ENCODE measurements at places on chromosomes 4 and X. TPM values are rescaled to one million over a fixed set of nuclear protein-coding genes. Genes with fewer than 3 reads are reported as not detected.

CT45A5 gene
- not detected for polyA plus RNA-seq

CT83 gene
- polyA plus RNA-seq = not detected

LRIT3 gene
- 1.3 TPM for polyA plus RNA-seq

SH2D1A gene
- polyA plus RNA-seq = 0.22 TPM

VEGFC gene
- polyA plus RNA-seq = 16.6 TPM

DACH2 gene
- polyA plus RNA-seq = 23.4 TPM

DNA sequence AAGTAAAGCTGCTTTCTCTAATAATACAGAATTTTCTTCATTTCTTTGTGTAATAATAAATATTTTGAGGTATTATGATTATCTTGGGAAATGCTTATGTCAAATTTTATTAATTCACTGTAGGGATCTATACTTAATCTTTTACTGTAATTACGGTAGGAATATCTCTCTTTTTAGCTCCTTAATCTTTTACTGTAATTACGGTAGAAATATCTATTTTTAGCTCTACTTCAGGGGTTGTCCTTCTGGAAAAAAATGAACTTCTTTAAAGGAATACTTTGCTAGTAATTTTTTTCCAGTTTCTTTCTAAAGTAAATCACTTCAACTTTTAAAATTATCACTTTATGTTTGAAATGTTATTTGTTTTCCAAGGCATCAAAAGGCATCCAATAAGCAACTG, 2229.4 kb upstream of the AGA start:
- DNase-seq = no peak

- peak; percentile 52 for DNase-seq
Observed at GRCh38 chr4:139229534-139230039, 50.4 kb downstream of the MGARP start.

DNA sequence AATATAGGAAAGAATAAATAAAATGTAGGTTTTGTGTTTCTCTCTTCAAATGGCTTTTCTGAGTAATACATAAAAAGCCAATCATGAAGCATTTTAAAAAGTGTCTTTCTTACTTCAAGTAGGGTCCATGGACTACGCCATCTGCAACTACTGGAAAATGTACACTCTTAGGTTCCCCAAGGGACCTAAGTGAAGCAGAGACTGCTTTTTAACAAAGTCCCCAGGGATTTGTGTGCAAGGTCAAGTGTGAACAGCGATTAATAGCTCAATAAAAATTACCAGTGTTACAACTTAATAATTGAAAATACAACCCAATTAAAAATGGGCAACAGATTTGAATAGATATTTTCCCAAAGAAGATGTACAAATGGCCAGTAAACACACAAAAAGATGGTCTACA, 84.9 kb downstream of the ARHGAP6 start:
- no peak for DNase-seq

DNA sequence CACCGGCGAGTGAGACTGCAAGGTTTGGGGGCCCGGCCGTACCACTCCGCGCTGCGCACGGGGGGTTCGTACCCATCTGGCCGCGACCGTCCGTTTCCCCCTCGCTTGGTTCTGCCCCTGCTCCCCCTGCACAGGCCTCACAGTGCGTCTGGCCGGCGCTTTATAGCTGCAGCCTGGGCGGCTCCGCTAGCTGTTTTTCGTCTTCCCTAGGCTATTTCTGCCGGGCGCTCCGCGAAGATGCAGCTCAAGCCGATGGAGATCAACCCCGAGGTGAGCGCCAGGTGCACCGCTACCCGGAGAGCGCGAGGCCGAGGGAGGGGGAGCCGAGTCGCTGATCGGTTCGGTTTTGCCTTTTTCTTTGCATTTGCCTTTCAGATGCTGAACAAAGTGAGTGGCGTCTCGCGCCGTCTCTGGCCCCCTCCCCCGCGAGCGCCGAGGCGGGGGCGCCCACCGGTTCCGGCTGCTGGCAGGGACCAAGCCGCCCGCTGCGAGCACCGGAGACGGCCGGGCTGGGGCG, at the start of gene UCHL1:
Gene UCHL1, plus strand, starts transcription at position 189 of the 517 bp plus-strand sequence. Its CDS starts 49 bp downstream, at position 238.
- peak; percentile 83 for DNase-seq

GRCh38 chr4:11635342-11635741, 206.6 kb upstream of the HS3ST1 start:
- no peak for DNase-seq

DNA sequence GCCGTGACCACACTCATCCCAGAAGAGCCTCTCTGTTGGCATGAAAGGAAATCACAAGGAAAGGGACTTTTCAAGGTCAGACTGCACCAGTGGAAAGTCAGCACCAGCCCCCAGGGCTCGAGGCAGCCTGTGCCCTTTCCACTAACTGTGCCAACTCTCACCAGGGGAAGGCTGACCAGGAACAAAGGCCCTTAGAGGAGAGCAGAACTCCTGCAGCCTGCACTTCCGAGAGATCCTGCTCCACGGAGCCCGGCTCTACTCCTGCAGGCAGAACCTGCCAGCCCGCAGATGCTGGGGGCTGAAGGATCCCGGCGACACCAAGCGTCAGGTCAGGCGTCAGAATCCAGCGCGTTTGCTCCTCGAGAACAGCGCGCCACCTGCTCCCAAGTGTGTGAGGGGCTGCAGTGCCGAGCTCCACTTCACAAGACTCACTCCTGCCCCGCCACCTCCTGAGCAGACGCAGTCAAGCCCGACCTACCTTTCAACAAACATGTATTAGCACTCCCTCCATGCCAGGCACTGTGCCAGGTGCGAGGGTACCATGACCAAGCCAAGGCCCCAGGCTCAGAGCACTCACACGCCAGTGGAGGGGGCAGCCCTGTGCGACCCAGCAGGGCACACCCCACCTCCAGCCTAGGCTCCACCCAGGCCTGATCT, 13.6 kb upstream of the HELT start:
- DNase-seq = peak; percentile 60

GRCh38 chr4:26288355-26288909, 32.4 kb upstream of the RBPJ start:
- no peak for DNase-seq

GRCh38 chrX:134679221-134679620, 20.9 kb upstream of the PLAC1 start:
- DNase-seq = no peak

DNA sequence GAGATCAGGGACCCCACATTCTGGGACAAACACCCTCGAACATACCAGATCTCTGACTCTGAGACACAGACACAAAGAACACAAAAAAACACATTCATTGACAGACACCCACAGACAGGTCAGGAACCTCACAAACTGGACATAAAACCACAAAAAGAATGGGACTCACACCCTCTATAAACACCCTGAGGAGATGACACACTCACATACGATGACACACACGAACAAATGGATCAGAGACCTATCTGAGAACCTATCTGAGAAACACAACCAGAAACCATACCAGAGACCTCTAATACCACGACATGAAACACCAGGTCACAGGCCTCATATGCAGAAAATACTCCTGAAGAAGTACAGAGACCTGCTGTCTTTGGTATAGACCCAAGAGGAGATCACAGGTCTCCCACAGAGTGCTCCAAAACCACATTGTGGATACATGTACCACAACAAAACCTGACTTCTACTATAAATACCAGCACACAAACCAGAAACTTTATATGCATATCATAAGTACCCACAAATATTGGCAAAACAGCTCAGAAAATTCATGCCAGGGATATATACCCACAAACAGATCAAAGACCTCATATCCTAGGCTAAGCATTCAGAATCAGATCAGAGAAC, 19.5 kb downstream of the SUV39H1 start:
- DNase-seq = no peak

DNA sequence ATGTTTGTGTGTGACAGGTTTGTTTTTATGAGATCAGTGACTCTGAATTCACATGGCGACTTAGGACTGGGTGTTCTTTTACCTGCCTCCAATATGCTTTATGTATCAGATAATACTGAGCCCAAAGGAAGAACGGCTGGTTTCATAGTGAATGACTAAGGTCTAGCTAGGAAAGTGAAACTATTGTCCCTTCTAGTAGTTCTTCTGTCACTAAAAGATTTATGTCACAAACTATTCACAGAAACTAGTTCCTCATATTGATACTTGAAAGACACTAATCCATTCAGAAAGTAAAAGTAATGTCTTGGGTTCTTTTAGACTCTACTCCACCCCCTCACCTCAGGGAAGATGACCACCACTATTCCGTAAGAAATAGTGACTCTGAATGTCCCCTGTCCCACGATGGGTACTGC, 81.7 kb downstream of the EGF start:
- DNase-seq = no peak

DNA sequence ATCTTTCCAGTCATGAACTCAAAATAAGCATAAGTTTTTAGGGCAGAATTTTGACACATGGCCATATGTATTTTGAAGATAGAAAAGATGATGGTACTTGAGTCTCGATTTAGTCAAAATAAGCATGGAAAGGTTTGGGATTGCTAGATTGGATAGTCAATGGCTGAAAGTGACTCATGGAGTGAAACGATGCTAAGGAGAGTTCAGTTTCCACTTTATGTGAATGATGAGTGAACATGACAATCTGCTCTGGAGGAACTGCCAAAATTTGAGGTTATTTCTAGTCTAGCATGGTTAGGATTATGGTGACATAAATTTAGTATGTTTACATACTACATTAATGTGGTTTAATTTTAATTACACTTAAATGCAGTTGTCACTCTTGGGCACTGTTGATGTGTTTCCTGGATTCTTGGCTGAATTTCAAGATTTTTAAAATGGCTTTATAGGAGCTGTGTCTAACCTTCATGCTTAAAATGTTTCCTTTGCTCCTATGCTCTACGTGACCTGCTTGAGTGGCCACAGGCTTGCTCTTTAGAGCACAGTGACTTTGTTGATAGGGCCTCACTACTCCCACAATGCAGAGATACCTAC, 17.1 kb downstream of the DDX3X start:
- no peak for DNase-seq

GRCh38 chr4:150211799-150212445, 133.7 kb downstream of the DCLK2 start:
- peak; percentile 42 for DNase-seq

- no peak for DNase-seq
Observed at GRCh38 chrX:16014171-16014570, 109.2 kb upstream of the GRPR start.

DNA sequence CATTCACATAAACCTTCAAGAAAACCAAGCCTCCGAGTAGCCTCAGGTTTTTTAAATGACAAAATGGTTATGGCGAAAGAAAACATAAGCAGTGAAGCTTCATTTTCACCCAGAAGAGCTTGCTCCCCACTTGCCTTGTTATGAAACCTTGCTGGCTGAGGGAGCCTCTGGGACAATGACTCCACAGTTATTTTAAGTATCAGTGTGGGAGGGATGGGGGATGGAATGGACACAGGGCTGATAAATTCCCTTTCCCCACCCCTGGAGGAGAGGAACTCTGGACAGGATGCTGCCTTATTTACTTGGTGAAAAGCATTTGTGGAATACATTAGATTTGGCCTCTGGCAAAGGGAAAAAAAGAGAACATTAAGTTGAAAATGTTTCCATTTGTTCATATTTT, 220.7 kb upstream of the CNKSR2 start:
- DNase-seq = no peak

- DNase-seq = no peak
Observed at GRCh38 chrX:1485033-1485432, 32.3 kb upstream of the ASMTL start.

Data from renal pelvis (tissue), 12 donors.